ENCODE measurements at places on chromosomes 4 and X.
A peak's percentile ranks its signal among the peaks of the same experiment; 100 is the strongest.

- no peak for DNase-seq
These were observed 38.5 kb upstream of the SMIM10L2A start for GRCh38 chrX:135383249-135383648.

DNA sequence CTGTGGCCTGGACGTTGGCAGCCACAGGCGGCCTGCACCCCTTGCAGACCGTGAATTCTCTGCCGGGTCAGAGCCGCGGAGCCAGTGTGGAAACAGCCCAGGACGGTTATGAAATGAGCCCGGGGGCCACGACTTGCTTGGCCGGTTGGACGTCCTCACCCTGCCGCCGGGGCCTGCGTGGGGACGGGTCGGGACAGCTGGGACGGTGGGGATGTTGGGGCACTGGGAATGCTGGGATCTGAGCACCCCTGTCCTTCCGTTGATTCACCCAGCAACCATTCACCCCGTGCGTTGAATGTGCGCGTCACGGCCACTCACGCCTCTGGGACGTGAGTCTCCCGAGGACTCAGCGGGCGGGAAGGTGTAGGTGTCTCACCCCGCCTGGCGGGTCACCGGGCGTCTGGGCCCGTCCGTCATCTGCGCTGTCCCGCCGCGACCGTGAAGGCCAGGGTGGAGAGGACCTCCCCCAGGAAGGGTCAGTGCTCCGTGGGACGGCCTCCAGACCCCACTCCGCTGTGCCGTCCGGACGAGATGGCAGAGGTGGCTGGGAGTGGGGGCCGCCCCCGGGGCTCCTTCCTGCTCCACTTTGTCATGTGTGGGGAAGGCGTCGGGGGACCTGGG is 4.5 kb upstream of the PLCXD1 start:
- peak; percentile 16 for DNase-seq

DNA sequence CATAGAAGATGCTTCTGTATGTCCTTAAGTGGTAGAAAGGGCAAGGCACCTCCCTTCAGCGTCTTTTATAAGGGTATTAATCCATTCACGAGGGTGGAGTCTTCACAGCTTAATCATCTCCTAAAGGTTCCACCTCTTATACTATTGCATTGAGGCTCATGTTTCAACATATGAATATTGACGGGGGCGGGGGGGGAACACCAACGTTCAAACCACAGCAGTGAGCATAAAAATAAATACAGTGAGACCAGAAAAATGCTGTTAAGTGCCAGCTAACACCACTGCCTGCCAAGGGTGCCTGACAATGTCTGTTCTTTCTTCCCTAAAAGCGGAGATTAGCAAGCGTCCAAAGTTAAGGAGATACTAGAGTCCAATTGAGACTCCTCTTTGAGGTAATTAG is 323.3 kb downstream of the STK32B start:
- DNase-seq, result no peak

- no peak for DNase-seq
These were observed 405.4 kb downstream of the ANKRD50 start for GRCh38 chr4:124307143-124307542.

DNA sequence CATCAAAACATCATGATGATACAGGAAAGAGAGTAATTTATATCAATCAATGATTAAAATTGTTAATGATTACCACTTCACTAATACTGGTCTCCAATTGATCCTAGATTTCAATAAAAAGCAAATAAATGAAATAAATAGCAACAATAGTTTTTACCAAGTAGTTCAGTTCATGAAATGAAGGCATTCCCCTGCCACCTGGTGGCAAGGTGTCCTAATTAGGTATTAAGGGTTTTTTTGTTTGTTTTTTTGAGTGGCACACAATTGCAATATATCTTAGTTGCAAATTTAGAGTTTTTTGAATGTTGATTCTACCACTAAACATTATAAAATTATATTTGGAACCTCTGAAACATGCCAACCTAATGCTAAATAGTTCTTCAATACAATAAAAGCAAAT is 157.4 kb upstream of the PDE5A start:
- DNase-seq, result no peak

DNA sequence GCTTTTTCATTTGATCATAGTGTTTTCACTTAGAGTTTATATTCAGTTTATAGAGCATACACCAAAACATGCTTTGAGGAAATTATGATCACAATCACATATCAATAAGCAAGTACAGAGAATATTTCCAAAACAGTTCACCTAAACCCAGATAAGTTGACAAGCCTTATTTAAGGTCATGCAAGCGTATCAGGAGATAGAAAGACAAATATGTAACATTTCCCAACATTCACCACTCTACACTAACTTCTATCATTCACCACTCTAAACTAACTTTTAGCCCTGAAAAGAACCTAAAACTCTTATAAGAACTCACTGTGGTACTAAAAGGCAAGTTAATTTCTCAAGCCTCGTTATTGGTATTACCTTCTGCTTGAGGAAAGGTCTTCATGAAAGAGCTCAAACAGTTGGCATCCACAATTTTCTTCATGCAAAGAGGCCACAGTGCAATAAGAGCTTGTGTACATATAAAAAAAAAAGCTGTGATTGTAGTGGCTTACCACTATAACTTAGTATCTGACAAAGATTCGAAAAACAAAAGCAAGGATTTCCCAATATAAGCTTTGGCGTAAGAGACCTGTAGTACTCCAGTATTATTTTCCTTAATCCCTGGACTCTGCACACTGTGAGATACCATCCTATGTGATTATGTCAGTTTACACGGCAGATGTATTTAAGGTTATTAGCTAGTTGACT is 903.3 kb downstream of the STIM2 start:
- no peak for DNase-seq

GRCh38 chr4:128573781-128574508 is 235.6 kb upstream of the JADE1 start:
- no peak for DNase-seq

DNA sequence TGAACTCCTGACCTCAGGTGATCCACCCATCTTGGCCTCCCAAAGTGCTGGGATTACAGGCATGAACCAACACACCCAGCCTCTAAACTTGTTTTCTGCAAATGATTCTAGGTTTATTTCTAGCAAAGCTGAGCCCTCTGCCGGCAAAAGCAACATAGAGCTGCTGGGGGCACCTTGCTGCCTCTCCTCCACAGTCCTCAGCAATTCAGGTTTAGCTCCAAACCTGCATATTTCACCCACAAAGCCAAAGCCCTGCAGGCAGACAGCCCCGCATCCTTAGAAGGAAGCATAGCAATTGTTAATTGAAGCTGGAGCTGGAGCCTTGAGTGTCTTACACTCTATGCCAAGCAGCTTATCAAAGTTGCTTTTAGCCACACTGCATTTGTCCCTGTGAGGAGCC is 24.9 kb upstream of the OCIAD2 start:
- no peak for DNase-seq

- no peak for DNase-seq
These were observed 1318.6 kb downstream of the PCDH19 start for GRCh38 chrX:99091459-99091858.

- no peak for DNase-seq
These were observed 595.9 kb downstream of the CENPC start for GRCh38 chr4:66949419-66949818.

- no peak for DNase-seq
These were observed 10.8 kb upstream of the HADH start for GRCh38 chr4:107978716-107979451.

DNA sequence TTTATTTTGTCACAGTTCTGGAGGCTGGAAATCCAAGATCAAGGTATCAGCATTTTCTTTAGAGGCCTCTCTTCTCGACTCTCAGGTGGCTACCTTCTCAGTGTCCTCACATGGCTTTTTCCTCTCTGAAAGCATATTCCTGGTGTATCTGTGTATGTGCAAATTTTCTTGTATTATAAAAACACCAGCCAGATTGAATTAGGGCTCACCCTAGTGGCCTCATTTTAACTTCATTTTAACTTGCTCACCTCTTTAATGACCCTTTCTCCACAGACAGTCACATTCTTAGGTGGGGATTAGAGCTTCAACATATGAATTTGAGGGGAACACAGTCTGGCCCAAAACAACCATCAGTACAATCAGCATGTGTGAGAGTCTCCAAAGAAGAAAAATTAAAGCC is 542.4 kb upstream of the FAM241A start:
- DNase-seq, result no peak

GRCh38 chr4:663046-663437 is 11.0 kb downstream of the ATP5ME start:
- no peak for DNase-seq

- no peak for DNase-seq
These were observed 88.9 kb downstream of the RASL11B start for GRCh38 chr4:52951016-52951415.

DNA sequence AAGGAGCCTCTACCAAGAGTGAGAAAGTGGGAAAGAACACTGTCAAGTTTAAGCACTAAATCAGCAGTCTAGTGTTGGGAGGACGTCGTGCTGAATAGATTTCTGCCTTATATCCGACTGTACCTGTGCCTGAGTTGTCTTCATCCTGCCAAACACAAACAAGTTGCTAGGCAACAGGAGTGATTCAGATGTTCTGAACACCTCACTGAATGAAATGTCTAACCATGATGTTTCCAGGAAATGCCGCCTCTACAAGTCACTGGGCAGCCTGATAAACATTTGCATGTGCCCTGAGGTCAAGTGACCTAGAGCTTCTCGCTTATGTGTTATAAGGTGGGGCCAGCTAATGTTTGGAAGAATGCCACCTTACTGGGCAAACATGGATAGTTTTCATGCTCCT is 37.9 kb downstream of the SGMS2 start:
- DNase-seq, result no peak

DNA sequence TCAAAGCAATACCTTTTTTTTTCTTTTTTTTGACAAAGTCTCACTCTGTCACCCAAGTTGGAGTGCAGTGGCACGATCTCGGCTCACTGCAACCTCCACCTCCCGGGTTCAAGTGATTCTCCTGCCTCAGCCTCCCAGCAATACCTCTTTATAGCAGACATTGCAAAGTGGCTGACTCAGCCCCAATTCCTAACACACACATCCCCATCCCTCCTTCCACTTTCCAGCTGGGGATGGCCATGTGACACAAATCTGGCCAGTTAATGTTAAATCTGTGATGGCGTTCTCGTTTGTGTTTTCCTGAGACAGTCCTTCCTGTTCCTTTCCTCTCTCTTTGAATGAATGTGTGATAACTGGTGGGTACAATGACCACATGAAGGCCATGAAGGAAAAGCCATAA is 276.2 kb upstream of the KLF3 start:
- no peak for DNase-seq

GRCh38 chr4:109548655-109549054 is 11.4 kb upstream of the MCUB start:
- no peak for DNase-seq

DNA sequence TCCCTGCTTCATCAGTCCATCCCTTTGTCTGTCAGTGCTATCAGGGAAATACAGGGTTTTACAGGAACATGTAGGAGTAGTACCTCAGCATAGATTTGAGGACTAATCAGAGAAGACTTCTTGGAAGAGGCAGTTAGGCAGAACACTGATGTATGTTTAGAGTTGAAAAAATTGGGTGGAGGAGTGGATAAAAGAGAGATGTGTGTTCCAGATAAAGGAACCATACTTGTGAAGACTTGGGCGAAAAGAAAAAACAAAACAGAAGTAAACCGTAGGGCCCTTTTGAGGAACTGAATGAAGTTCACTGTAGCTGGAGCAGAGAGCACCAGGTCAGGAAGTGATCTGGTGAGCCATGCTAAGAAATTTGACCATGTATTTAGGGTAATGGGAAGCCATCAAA is 32.3 kb downstream of the AFF1 start:
- DNase-seq, result no peak

- no peak for DNase-seq
These were observed 715.0 kb downstream of the FAM133A start for GRCh38 chrX:94389044-94389443.

- no peak for DNase-seq
These were observed 34.8 kb downstream of the UBE2K start for GRCh38 chr4:39732728-39733127.

DNA sequence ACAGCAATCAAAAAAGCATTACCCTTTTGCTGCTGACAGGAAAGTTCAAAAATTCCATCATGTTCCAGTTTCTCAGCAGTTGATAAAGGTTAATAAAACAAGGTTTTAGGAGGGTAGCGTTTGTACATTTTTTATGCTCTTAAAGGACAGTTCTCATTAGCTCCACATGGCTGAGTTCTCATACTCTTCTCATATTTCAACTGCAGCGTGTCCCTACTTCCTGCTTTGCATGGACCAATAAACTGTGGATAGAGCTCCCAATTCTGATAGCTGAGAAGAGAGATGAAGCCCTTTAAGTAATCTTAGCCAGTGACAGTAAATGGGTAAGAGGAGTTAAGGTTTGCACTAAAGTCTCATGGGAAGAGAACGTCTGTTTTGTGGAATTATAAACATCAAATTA is 53.5 kb downstream of the SPANXA2 start:
- no peak for DNase-seq

DNA sequence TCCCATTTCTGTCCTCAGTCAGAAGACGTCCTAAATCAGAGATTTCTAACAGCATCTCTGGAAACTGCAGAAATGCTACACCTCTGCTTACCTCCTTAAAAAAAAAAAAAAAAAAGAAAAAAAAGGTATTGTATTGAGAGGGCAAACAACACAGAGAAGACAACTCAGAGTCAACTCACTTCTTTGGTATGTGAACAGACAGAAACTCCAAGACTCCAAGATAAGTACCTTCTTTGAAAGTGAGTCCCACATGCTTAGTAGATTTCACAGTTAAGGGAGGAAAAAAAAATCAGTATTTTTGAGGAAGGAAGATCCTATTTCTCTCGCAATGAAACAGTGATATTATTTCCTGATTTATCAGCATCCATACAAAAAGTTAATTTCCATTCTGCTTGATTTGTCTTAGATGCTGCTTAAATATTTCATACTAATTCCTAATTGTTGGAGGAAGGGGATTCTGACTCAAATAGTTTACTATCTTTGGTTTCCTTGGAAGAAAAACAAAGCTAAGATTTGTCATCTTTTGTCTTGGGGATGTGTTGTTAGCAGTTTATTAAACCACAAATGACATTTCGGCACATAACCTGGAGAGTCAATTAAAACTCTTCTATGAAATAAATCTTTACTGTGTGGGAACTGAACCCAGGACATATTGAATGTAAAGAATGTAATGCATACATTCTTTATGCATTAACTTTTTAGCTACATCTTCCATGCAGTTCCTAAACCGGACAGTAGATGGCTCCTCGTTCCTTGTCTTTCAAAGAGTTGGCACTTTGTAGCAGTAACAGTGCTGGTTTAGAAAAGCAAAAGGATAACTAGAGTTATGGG is 4.7 kb downstream of the RASGEF1B start:
- peak; percentile 59 for DNase-seq

- DNase-seq, result no peak
These were observed 51.2 kb downstream of the DRD5 start for GRCh38 chr4:9832640-9833039.
